ENCODE measurements at places on chromosomes 6 and 20.

- no peak for DNase-seq
Observed at GRCh38 chr6:97548354-97548753, 265.3 kb upstream of the MMS22L start.

- no peak for DNase-seq
Observed at GRCh38 chr6:14284969-14285590, 167.5 kb downstream of the CD83 start.

- DNase-seq: no peak
Observed at GRCh38 chr20:35690265-35690664, 8.9 kb downstream of the NFS1 start.

- DNase-seq: no peak
Observed at GRCh38 chr20:4720977-4721349, 746 bp upstream of the PRND start.

GRCh38 chr6:31113861-31114540, 599 bp upstream of the PSORS1C1 start:
- DNase-seq: no peak

- no peak for DNase-seq
Observed at GRCh38 chr6:143967706-143968376, 40.2 kb downstream of the PLAGL1 start.

DNA sequence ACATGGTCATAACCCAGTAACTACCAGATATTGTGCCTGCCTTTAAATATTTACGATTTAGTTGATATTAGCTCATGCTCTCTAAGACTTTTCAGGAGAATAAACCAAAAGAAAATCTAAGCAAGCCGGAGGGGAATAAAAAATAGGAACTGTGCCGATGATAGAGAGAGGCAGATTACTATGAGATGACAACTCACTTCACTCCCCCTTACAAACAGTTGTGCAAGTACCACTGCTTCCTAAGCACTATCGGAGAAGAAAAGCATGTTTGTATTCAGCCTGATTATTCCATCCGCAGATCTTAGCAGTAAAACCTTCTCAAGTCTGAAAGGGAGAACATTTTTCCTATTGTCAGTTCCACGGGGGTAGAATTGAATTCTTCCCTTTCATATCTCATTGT, 294.4 kb downstream of the KCNQ5 start:
- DNase-seq: no peak

DNA sequence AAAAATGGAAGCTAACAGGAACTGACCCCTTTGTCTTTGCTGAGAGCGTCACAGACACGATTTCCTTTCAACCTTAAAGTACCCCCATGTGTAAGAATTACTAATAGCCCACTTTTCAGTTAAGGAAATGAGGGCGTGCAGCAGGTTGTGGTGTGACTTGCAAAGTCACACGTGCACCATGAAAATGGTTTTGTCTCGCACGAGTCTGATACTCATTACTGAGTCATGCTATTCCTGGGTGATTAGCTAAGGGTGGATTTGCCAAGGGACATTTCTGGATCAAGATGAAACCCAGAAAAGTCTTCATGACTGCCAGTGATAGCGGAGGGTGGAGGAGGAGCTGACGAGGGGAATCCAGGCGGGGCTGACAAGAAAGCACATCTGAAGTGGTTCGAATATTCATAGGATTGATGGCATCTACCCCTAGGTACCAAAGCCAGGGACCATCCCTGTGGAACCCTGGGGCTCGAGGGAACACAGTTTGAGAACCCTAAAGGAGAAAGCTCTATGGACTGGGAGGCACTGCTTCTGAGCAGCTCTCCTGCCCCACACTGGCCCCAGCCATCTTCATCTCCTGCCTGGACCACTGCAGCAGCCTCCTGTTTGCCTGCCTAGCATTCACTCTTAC, 12.1 kb upstream of the NFATC2 start:
- no peak for DNase-seq

DNA sequence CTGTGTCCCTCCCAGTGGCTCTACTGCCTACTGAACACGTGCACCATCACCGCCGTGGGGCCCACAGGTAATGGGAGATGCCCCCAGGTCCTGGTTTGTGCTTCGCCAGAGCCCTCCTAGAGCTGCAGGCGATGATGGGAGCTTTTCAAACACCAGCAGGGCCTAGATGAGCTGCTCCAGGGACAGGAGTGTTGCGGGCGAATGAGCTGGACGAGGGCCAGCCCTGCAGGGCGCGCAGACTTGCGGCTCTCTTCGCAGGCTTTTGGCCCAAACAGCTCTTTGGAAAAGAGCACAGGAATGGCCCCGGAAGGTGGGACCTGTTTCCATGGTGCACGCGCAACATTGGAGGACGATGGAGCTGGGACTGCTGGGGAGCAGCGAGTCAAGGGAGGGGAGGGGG, 409.3 kb upstream of the SULF2 start:
- DNase-seq: no peak

DNA sequence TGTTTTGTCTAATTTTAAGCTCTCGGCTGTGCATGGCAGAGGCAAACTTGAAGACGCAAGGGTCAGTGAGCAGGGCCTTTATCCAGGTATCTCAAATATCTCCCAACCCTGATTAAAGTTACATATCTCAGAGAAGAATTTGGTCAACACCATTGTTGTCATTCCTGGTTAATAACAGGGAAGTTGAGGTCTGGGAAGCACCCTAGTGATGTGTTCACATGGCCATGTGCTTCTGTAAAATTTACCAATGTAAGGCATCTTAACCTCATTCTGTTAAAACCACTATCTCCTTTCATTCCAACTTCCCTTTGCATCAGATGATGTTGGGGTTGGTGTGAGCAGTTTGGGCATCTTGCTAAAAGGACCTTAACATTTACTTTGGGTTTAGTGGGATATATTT, 4.0 kb upstream of the FAM110A start:
- DNase-seq: no peak

GRCh38 chr6:47235964-47236760, 73.5 kb downstream of the TNFRSF21 start:
- no peak for DNase-seq

GRCh38 chr6:149405823-149406765, 6.0 kb downstream of the SUMO4 start:
- no peak for DNase-seq

GRCh38 chr6:39453241-39453640, 130.7 kb upstream of the KCNK16 start:
- DNase-seq: no peak

DNA sequence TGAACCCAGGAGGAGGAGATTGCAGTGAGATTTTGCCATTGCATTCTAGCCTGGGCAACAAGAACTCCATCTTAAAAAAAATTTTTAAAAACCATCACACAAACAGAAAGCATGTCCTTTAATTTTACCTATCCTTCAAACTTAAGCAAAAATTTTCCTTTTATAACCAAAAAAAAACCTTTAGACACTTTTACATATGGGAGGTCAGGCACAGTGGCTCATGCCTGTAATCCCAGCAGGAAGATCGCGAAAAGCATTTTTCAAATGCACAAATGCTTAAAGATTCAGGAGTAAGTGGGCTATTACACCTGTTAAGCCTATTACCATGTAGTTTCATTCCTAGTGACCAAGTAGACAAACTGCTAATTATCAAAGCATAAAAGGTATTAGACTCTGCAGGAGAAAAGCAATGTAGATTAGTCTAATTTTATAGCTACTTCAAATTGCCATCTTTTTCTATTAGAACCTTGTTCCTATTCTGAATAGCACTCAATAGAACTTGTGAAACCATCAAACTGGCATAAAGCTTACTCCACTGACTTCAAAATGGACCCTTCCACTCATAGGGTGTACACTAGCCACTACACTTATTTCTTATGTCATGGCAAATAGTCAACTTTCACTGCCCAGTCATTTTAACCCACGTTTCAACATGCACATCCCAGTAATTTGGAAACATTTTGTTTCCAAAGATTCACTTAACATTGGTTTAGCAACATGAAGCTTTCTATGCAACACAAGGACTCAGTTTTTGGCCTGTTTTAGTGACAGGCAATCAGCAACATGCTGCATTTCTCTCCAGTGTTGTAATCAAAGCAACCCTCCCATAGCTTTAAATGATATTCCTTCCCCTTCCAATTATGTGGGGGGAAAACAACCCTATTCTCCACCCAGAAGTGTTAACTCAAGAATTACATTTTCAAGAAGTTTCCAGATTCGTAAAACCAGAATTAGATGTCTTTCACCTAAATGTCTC, 4.0 kb downstream of the EEF1A1 start:
- DNase-seq: no peak
